ENCODE measurements at places on chromosomes 5 and 9. TPM values are rescaled to one million over a fixed set of nuclear protein-coding genes. Genes with fewer than 3 reads are reported as not detected.

Gene ZNF354C
- polyA plus RNA-seq, result 0.92 TPM

DNA sequence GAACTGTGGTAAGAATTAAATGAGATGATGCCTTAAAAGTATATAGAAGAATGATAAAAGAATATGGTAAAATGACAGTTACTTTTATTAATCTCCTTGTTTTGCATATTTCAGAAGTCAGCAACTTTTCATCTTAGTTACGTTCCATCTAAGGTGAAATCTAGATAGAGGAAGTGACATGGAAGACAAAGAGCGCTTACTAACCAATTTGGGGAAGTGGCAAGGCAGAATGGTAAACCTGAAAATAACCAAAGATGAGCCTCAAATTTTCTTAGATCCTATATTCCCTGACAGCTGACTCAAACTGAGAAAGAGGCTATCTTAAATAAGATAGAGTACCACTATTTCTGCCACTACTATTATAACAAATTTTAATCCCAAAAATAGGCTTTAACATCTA lies 52.5 kb downstream of the FGF10 start:
- H3K36me3 ChIP-seq, result no peaks in the 10 kb centered on the region
- H3K27ac ChIP-seq, result no peak overlapping the region
- H3K27me3 ChIP-seq, result no peaks in the 10 kb centered on the region
- H3K4me3 ChIP-seq, result no peak overlapping the region

GRCh38 chr5:169554251-169554650 lies 29.3 kb upstream of the SPDL1 start:
- no peaks in the 10 kb centered on the region for H3K36me3 ChIP-seq
- no peak overlapping the region for H3K27ac ChIP-seq
- no peaks in the 10 kb centered on the region for H3K4me1 ChIP-seq
- DNase-seq, result no peak
- no peak overlapping the region for H3K4me3 ChIP-seq

Gene INSL4
- not detected for polyA plus RNA-seq

Gene TAF11L5
- polyA plus RNA-seq, result not detected

GRCh38 chr5:76920491-76920890 lies 32.4 kb upstream of the CRHBP start:
- no peaks in the 10 kb centered on the region for H3K36me3 ChIP-seq
- no peak for DNase-seq
- no peak overlapping the region for H3K27ac ChIP-seq
- no peak overlapping the region for H3K4me3 ChIP-seq
- no peaks in the 10 kb centered on the region for H3K4me1 ChIP-seq
- H3K27me3 ChIP-seq, result no peaks in the 10 kb centered on the region

- H3K4me1 ChIP-seq, result no peaks in the 10 kb centered on the region
- DNase-seq, result no peak
- H3K36me3 ChIP-seq, result no peaks in the 10 kb centered on the region
- H3K27me3 ChIP-seq, result no peaks in the 10 kb centered on the region
- no peak overlapping the region for H3K27ac ChIP-seq
Observed at GRCh38 chr5:55101556-55102276, 730 bp upstream of the GZMA start.

- H3K27ac ChIP-seq, result no peak overlapping the region
- peak; percentile 60 for DNase-seq
- peaks cover 5% of the 10 kb centered on the region for H3K4me1 ChIP-seq
- no peaks in the 10 kb centered on the region for H3K36me3 ChIP-seq
Observed at GRCh38 chr9:136138566-136138965, 19.9 kb upstream of the TMEM250 start.

DNA sequence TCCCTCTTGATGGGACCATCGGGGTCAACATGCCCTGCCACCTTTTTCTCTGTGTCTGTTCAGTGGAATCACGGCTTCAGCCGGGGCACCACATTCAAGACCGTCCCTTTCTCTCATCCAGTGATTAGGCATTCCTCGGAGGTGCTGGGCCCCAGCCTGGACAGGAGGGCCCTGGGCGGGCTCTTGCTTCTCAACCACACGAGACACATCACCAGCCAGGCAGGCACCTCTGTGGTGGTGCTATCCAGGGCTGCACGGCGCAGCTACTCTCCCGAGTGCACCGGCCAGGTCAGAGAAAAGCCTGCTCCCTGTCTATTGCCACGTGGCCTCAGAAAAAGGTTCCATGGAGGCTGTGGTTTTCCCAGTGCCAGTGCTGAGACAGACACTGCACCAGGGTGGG lies 255.2 kb upstream of the IRX1 start:
- no peak overlapping the region for H3K27ac ChIP-seq
- H3K4me3 ChIP-seq, result no peak overlapping the region
- no peaks in the 10 kb centered on the region for H3K36me3 ChIP-seq
- no peaks in the 10 kb centered on the region for H3K4me1 ChIP-seq
- no peaks in the 10 kb centered on the region for H3K27me3 ChIP-seq

Gene GALT
- polyA plus RNA-seq, result 17.4 TPM

Gene SIMC1
- 6.1 TPM for polyA plus RNA-seq

Gene SURF1
- 95.5 TPM for polyA plus RNA-seq

Gene LTC4S
- polyA plus RNA-seq, result 3.3 TPM

DNA sequence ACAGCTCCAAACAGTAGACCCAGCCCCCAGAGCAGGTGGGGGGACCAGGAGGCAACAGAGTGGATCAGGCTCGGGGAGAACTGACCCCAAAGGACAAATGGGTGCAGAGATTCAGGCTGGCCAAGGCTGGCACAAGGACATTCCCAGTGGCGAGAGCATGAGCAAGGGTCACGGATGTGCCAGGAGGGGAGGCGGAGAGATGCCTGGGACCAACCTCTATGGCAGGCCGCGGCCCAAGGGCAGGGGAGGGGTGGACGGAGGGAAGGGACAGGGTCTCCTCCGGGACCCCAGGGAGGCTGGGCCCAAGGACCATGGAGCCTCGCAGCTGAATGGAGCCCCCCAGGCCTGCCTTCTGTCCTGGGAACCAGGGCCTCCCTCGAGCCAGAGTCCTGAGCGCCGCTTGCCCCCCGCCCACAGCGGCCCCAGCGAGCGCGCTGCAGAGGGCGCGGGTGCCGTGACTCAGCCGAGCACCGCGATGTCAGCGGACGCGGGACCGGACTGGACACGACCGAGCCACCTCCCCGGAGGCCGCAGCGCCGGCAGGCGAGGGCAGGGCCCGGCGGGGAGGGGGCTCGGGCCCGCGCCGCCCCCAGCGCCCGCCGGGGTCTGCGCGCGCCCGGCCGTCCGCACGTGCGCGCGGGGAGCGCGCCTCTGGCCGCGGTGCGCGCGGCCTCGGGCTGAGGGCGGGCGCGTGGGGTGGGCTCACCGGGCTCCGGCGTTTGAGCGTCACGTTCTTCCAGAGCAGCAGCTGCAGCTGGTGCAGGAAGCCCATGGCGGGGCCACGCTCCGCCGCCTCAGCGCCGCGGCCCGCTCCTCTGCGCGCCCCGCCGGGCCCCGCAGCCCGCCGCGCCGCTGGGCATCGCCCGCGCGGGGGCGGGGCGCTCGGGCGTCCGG lies at the start of gene ABCA2:
Gene ABCA2 (minus strand): TSS at position 869 of the 894 bp plus-strand sequence. CDS start 97 bp downstream, at position 772.
- peak; percentile 65 for DNase-seq
- peak within 1 kb of the TSS; percentile 57 for H3K4me3 ChIP-seq
- peaks cover 64% of the 10 kb centered on the region for H3K4me1 ChIP-seq
- no peaks in the 10 kb centered on the region for H3K27me3 ChIP-seq

- H3K27ac ChIP-seq, result no peak overlapping the region
- no peak overlapping the region for H3K4me3 ChIP-seq
- DNase-seq, result no peak
- no peaks in the 10 kb centered on the region for H3K4me1 ChIP-seq
- H3K36me3 ChIP-seq, result no peaks in the 10 kb centered on the region
Observed at GRCh38 chr9:33489066-33489465, 15.3 kb upstream of the NOL6 start.

DNA sequence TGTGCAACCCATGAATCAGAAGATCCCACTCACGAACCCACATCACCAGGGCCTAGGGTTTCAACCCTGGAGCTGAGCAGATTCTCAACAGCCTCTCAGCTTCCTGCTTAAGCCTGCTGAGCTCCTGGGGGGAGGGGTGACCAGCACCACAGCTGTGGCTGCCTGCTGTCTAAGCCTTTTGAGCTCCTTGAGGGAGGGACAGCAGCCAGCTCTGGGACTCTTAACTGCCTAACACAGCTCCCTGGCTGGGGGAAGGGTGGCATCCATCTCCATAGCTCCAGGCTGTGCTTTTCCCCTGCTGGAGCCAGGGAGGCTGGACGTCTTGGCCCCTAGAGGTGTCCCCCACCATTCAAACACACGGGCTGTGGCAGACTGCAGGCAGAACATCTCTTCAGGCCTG lies 250.3 kb downstream of the DMAC1 start:
- H3K4me3 ChIP-seq, result no peak overlapping the region
- no peaks in the 10 kb centered on the region for H3K36me3 ChIP-seq
- no peaks in the 10 kb centered on the region for H3K27me3 ChIP-seq
- no peak overlapping the region for H3K27ac ChIP-seq
- DNase-seq, result peak; percentile 75

GRCh38 chr5:169944922-169945680 lies 35.2 kb downstream of the INSYN2B start:
- H3K4me1 ChIP-seq, result peaks cover 9% of the 10 kb centered on the region
- DNase-seq, result peak; percentile 20
- H3K27me3 ChIP-seq, result no peaks in the 10 kb centered on the region
- no peak overlapping the region for H3K27ac ChIP-seq

DNA sequence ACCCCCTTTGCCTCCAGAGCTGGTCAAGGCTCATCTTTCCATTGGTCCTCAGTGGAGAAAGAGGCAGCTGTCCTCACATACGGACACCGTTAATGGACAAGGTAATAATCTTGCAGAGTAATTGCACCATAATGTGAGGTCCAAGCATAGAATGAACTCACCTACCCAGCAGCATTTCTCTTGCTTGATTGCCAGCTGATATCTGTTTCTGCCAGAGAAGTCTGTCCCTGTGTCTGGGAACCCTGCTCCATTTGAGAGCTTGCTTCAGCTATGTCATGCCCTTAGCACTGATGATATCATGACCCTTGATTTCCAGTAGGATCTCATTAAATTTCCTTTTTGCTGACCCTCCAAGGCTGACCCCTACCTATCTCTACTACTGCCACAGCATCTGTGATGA lies 154.6 kb downstream of the PIK3R1 start:
- H3K36me3 ChIP-seq, result no peaks in the 10 kb centered on the region
- H3K4me3 ChIP-seq, result no peak overlapping the region
- H3K4me1 ChIP-seq, result peaks cover 4% of the 10 kb centered on the region
- H3K27me3 ChIP-seq, result no peaks in the 10 kb centered on the region

DNA sequence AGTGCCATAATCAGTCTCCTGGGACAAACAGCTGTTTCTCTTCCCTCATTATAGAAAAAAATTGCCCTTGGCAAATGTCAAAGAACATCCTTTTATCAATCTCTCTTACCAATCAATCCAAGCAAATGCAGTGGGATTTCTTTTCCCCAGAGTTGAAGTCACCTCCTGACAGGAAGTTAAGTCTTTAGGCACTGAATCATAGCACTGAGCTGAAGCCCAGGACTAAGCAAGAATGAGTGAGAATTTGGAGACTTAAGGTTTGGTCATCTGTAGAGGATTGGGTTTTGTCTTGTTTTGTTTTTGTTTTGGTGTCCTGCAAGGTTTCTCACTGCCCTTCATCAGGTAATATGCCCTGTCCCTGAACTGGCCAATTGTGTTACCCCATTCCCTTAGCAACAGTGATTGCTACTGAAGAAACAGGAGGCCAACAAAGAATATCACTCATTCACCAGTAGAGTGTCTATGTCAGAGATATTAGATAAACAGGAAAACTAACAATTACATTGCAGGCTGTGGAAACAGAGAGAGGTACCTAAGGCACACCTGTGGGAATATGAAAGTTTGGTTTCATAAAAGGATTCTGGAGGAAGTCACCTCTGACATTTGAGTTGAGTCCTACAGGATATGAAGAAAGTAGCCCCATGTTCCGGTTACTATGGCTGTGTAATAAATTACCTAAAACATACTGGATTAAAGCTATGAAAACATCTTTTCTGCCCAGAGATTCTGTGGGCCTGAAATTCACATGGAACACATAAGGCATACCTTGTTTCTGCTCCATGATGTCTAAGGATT lies 4.5 kb upstream of the FXN start:
- H3K27ac ChIP-seq, result no peak overlapping the region
- no peaks in the 10 kb centered on the region for H3K27me3 ChIP-seq
- no peak overlapping the region for H3K4me3 ChIP-seq
- DNase-seq, result no peak
- H3K4me1 ChIP-seq, result peaks cover 16% of the 10 kb centered on the region
- H3K36me3 ChIP-seq, result no peaks in the 10 kb centered on the region

Gene BTNL8
- 1.3 TPM for polyA plus RNA-seq

GRCh38 chr9:132384376-132384775 lies 22.3 kb downstream of the TTF1 start:
- H3K27ac ChIP-seq, result no peak overlapping the region
- H3K4me3 ChIP-seq, result no peak overlapping the region
- H3K27me3 ChIP-seq, result no peaks in the 10 kb centered on the region
- H3K4me1 ChIP-seq, result no peaks in the 10 kb centered on the region
- H3K36me3 ChIP-seq, result peaks cover 99% of the 10 kb centered on the region

GRCh38 chr9:8366161-8366926 lies 566.8 kb upstream of the DMAC1 start:
- no peaks in the 10 kb centered on the region for H3K36me3 ChIP-seq
- H3K4me1 ChIP-seq, result no peaks in the 10 kb centered on the region
- no peak overlapping the region for H3K4me3 ChIP-seq
- no peaks in the 10 kb centered on the region for H3K27me3 ChIP-seq

DNA sequence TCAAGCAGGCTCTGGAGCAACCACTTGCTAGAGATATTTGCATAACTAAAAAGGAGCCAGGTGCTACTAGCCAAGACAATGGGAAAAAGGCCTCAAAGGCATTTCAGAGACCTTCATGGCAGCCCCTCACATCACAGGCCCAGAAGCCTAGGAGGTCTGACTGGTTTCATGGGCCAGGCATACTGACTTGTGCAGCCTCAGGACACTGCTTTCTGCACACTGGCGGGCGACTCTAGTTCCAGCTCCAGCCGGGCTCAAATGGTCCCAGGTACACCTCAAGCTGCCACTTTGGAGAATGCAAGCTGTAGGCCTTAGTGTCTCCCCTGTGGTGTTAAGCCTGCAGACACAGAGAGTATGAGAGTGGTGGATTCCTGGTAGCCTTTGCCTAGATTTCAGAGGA lies 27.1 kb downstream of the COX7C start:
- no peak overlapping the region for H3K27ac ChIP-seq
- no peaks in the 10 kb centered on the region for H3K4me1 ChIP-seq
- no peaks in the 10 kb centered on the region for H3K36me3 ChIP-seq
- H3K27me3 ChIP-seq, result no peaks in the 10 kb centered on the region
- no peak for DNase-seq

DNA sequence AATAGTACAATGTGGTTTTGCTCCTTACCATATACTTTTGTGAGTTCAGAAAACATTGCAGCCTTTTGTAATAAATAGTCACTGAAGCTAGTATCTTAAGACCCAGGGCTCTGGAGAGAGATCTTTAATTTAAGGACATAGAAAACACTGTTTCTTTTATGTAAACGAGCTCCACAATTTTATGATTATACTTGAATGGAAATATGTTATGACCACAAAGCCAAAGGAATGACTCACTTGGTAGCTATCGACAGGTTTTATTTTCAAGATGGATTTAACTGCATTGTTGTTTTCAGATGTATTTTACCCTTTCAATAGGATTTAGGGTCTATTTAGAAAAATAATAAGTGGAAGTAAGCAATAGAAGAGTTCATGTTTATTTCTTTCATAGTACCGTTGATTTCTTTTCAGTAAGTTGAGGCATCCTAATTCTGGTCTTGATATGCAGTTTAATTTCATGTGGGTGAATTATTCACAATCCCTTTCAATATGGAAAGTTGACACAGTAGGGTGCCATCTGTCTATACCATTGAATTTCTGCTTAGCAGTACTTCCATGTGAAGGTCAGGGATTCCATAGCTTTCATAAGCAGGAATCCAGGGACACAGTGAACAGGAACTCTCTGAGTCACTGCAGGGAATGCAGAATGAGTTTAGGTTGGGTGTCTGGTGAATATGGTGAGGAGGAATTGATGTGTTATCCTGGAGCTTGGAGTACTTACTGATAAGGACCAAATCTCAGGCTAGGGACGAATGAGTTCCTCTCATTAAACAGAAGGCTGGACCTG lies 157.6 kb downstream of the CD180 start:
- no peaks in the 10 kb centered on the region for H3K36me3 ChIP-seq
- DNase-seq, result no peak
- H3K27me3 ChIP-seq, result no peaks in the 10 kb centered on the region
- no peak overlapping the region for H3K4me3 ChIP-seq
- H3K4me1 ChIP-seq, result no peaks in the 10 kb centered on the region
